Hepatic stellate cell (primary cell): ENCODE measurements at places on chromosomes 7 and 10.

DNA sequence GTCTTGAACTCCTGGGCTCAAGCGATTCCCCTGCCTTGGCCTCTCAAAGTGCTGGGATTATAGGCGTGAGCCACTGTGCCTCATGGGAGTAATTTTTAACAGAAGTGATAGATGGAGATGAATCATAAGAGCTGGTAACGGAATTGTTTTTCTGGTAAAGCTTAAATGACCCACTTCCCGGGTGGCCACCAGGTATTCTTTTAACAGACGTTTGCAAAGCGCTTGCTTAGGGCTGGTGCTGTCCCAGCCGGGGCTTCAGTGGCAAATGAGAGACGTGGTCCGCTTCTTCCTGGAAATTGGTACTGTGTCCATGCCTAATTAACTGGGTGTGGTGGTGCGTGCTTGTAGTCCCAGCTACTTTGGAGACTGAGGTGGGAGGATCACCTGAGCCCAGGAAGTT lies 23.5 kb downstream of the CAMK1D start:
- DNase-seq: no peak

- DNase-seq: no peak
These were observed 745.8 kb downstream of the CNTNAP2 start for GRCh38 chr7:146862415-146862814.

DNA sequence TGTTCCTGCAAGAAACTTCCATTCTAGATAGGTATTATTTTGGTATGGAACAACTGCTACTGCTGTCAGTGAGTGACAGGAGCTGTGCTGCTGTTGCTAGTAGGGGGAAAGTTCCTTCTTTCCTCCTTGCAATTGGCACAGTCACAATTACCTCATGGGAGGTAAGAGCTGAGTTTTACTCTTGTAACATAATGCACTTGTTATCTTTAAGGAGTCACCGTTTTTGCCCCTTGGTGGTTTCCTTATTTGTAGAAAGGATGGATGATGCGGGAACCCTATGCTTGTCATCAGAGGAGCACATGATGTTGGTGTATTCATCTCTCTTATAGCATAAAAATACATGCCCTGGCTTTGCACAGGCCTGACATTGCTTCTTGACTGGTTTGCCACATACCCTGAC lies 234.7 kb upstream of the NPY start:
- DNase-seq: no peak

GRCh38 chr7:15854841-15855524 lies 168.5 kb upstream of the MEOX2 start:
- no peak for DNase-seq

DNA sequence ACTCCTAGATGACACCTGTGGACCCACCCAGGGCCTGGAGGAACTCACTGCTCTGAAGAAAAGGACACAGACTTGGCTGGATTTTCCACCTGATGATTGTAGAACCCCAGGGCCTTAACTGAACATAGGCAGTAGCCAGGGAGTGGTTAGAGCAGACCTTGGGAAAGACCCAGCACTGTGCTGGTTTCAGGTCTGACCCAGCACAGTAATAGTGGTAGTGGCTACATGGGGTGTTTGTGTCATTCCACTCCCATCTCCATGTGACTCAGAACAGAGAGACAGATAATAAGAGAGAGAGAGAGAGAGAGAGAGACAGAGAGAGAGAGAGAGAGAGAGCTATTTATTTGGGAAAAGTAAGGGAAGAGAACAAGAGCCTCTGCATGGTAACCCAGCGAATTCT lies 239.1 kb upstream of the MEOX2 start:
- DNase-seq: no peak

GRCh38 chr10:18400201-18400905 lies 251.0 kb downstream of the NSUN6 start:
- DNase-seq: no peak

- no peak for DNase-seq
These were observed 69.4 kb downstream of the CARD11 start for GRCh38 chr7:2974093-2974819.

DNA sequence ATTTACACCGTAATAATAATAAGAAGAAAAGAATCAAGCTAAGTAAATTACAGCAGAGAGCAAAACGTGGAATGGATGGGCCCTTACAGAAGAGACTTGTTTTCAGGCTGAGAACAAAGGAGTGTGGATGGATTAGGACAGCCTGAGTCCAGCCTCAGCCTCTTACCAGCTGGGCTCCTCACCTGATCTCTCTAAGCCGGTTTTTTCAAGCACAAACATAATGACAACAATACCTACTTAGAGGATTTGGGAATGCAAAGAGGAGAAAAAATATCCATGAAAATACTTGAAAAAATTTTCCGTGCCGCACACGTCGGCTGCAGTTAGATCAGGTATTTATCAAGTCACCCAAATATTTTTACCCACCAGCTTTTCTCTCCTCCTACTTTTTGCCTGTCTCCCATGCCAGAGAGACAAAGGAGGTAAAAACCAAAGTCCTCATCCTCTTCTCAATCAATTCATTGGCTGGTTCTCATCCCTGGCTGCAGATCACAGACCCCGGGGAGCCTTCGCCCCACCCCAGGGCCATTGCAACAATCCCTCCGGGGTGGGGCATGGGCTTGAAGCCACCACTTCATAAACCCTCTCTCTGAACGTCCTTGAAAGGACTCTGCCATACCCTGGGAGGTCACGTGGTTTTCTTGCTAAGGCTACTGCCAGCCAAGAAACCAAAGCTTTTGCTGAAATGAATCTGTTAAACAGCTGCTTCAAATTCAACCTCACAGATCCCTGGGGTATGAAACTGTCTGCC lies 29.7 kb upstream of the GTF2I start:
- no peak for DNase-seq

DNA sequence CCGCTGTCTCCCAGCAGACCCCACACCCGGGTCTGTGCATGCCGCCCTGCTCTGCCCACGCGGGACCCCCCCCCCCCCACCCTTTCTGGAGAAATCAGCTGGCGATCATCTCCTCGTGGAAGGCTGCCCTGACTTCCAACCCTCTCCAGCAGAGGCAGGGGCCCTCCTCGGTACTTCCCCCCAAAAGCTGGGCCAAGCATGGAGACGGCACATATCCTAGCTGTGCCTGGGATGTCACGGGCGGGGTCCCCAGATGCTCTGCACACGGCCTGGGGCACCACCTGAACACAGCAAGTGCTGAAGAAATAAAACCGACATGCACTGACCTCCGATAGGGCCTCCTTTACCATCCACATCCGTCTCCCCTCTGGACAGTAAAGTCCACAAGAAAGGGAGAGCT lies 96.0 kb downstream of the DIP2C start:
- DNase-seq: no peak
